ENCODE measurements at places on chromosomes 6 and 20.
A peak's percentile ranks its signal among the peaks of the same experiment; 100 is the strongest.

- DNase-seq, result peak; percentile 65
Observed at GRCh38 chr6:52598123-52598823, 21.4 kb upstream of the TRAM2 start.

DNA sequence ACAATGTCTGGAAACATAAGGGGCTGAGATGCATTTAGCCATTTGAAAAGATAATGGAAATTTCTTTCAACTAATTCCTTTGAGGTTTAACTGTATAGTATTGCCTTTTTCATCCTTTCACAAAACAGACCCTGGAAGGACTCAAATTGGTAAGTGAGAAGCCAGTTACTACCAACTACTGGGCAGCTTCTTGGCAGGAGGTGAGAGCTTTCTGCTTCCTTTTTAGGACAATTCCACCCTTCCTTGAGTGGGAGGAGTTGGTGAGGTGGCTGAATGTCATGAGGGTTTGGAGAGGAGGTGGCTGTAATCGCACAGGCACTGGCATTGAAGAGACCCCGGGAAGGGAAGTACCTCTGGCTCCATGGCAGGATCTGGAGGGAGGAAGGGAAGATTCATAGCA, 341.1 kb downstream of the NRN1 start:
- DNase-seq, result no peak

DNA sequence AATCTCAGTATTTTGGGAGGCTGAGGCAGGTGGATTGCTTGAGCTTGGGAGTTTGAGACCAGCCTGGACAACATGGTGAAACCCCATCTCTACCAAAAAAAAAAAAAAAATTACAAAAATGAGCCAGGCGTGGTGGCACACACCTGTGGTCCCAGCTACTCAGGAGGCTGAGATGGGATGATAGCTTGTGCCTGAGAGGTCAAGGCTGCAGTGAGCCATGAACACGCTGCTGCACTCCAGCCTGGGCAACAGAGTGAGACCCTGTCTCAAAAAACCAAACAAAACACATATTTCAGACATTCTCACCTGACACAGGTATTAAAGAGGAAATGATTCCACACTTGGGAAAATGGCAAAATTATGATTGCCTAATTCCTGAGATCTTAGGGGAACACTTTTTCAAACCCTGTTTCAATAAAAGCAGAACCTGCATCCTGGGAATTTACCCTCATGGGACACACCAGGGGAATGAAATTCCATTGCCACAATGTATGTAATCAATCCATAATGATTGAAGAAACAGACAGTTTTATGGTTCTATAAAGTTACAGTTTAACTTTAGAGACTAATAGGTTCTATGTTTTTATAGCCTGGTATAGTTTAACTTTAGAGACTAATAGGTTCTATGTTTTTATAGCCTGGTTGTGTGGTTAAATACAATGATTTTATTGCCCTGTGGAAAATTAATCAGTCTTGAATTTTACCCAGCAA, 29.6 kb upstream of the DNAAF9 start:
- DNase-seq, result no peak

GRCh38 chr20:48360342-48360975, 467.3 kb downstream of the PREX1 start:
- DNase-seq, result no peak

- no peak for DNase-seq
Observed at GRCh38 chr6:79810185-79810705, 137.1 kb downstream of the ELOVL4 start.

DNA sequence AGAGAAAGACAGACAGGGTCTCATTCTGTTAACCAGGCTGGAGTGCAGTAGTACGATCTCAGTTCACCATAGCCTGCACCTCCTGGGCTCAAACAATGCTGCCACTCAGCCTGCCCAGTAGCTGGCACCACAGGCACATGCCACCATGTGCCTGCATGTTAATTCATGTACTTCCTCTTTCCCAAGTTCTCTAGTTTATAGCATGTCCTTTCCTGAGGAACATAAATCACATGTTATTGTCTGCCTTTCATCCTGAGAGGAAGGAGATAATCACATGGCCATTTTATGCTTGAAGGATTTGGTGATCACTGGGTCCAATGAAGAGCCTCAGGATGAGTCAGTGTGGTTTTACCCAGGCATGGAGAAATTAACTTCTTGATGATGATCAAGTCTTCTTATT, 47.9 kb downstream of the COL11A2 start:
- DNase-seq, result no peak

- no peak for DNase-seq
Observed at GRCh38 chr6:164142322-164142721, 727.8 kb downstream of the QKI start.

DNA sequence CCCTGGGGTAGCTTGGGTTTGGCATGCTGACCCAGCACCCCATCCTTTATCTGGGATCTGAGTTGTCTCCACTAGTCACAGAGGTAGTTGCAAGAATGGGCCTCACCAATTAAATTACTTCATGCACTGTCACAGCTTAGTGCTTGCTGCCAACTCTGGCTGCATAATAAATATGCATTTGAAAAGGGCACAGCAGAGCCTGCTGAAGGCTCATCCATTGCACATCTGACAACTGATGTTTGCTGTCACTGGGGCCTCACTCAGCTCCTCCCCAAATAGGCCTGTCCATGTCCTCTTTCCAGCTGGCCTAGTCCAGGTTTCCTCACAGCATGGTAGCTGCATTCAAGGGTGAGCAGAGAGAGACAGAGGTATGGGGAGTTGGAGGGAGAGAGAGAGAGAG, 13.3 kb upstream of the NXT1 start:
- DNase-seq, result no peak

Measured in Right ventricle myocardium superior (tissue), 1 donor.